ENCODE measurements at places on chromosomes 7 and 10. TPM values are rescaled to one million over a fixed set of nuclear protein-coding genes. Genes with fewer than 3 reads are reported as not detected.

- no peak overlapping the region for H3K27ac ChIP-seq
- H3K27me3 ChIP-seq = no peaks in the 10 kb centered on the region
- H3K36me3 ChIP-seq = no peaks in the 10 kb centered on the region
- H3K4me1 ChIP-seq = peaks cover 38% of the 10 kb centered on the region
- no peak overlapping the region for H3K4me3 ChIP-seq
Observed at GRCh38 chr10:7480742-7481367, 70.0 kb upstream of the SFMBT2 start.

DNA sequence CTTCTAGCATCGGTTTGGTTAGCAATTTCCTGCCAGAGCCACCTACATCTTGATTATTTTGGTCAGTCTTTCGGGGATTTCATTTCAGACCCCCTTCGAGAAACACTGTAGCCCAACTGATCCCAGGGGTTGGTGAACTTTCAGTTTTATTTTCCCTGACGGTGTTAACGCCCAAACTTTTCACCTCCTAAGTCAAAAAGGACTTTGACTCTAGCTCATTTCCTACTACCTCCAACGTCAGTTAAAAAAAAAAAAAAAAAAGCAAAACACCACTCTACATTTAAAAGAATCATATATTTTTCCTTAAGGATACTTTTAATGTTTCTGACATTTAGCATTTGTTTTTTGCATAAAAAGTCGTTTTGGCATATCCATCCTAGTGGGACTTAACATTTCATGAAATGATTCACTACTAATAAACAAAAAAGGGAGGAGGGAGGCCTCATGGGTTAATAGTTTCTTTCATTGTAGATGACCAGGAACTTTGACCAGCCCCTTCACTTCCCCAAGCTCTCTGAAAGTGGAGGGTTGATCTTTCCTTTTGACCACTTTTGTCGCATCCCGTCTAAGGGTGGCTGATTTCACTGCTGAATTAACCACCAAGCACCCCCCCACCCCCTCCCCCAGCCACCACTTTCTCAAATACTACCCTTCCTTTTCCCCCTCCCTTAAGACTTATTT, 764 bp upstream of the TCF7L2 start:
- peaks cover 16% of the 10 kb centered on the region for H3K36me3 ChIP-seq
- H3K4me1 ChIP-seq = peaks cover 50% of the 10 kb centered on the region
- DNase-seq = no peak
- H3K4me3 ChIP-seq = peak overlapping the region; percentile 54
- no peaks in the 10 kb centered on the region for H3K27me3 ChIP-seq

FXYD4 gene
- total RNA-seq = not detected

GRCh38 chr10:121683816-121684215, 85.6 kb upstream of the FGFR2 start:
- no peak for DNase-seq
- no peak overlapping the region for H3K4me3 ChIP-seq
- no peaks in the 10 kb centered on the region for H3K27me3 ChIP-seq
- peaks cover 23% of the 10 kb centered on the region for H3K4me1 ChIP-seq
- no peak overlapping the region for H3K27ac ChIP-seq

DNA sequence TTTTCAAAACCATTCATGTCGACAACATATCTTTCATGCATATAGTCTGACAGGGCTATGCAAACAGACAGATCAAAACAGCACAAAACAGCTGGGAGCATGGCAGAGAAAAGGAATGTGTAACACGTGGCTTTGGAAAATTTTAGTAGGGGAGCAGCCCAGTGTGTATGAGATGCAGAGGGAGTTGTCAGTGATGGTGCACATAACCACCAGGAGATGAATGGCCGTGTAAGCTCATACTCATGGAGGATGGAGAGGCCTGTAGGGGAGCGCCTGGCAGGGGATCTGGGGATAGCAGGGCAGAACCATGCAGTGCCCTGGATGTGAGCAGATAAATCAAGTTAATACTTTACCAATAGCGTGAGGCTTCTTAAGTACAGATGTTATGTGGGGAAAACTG, 45.7 kb downstream of the RHOBTB1 start:
- H3K36me3 ChIP-seq = no peaks in the 10 kb centered on the region
- H3K4me1 ChIP-seq = no peaks in the 10 kb centered on the region
- no peaks in the 10 kb centered on the region for H3K27me3 ChIP-seq
- no peak overlapping the region for H3K27ac ChIP-seq

DNA sequence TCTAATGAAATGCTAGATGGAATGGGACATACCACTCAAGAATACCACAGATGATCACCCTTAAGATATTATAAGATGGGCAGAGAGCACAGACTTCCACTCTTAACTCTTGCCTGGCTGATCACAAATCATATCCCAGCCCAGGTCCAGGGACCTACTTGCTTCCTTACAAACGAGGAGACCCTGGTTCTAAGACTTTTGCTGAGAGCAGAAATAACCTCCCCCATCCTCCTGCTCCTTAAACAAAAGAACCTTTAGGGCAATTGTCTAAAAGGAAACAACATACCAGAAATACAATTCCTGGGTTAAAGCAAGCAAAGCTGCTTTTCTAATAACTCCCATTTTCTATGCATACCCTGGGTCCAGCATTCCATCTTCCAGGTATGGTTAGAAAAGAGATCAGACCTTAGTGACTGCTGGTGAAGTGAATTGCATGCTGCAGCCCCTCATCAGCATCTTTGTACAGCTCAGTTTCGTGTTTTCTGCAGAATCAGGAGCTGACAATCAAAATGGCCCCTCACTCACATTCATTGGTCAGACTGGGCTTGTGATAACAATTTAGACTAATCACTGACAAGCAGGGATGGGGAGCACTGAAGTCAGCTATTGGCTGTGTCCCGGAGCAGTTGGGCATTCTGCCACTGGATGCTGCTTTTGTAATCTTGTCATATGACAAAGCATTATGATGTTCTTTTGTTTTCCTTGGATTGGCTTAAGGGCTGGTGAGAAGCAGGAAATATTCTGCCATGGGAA, 14.6 kb downstream of the IFIT3 start:
- H3K4me3 ChIP-seq = no peak overlapping the region
- H3K27ac ChIP-seq = no peak overlapping the region
- peaks cover 5% of the 10 kb centered on the region for H3K36me3 ChIP-seq
- no peaks in the 10 kb centered on the region for H3K27me3 ChIP-seq
- peaks cover 44% of the 10 kb centered on the region for H3K4me1 ChIP-seq

UCN3 gene
- not detected for total RNA-seq

DNA sequence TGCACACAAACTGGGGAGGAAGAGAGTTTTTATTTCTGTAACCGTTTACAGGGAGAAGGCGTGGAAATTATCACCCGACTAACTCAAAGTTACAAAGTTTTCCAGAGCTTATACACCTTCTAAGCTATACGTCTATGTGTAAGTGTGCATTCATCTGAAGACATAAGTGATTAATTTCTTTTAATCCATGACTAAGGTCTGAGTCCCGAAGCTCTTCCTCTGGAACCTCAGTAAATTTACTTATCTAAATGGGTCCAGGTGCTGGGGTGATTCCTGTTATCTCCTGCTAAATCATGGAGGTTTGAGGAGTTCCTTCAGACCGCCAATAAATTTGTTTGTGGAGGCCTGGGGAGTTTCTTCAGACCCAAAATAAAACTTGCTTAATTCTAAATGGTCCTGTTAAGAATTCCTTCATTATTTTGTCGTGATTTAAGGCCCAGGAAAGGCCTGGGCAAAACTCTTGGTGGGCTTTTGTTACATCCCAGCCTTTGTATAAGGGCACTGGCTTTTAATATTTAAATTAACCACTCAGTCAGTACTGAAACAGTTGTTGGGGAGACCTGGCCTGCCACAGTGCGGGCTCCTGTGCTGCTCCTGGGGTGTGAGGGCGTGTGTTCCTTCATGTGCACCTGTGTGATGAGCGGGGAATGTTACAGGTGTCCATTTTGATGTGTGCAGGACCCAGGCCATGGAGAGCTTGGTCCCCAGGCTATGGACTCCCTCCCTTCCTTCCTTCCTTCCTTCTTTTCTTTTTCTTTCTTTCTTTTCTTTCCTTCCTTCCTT, 5.8 kb upstream of the METTL27 start:
- H3K27me3 ChIP-seq = no peaks in the 10 kb centered on the region
- peaks cover 2% of the 10 kb centered on the region for H3K36me3 ChIP-seq
- DNase-seq = no peak

GRCh38 chr7:55569797-55570196, 2.5 kb downstream of the VOPP1 start:
- peaks cover 14% of the 10 kb centered on the region for H3K27me3 ChIP-seq
- H3K27ac ChIP-seq = 0 out of 2 replicates have a peak overlapping the region, but pooled peaks have one; percentile 63
- H3K4me3 ChIP-seq = peak overlapping the region; percentile 91
- H3K36me3 ChIP-seq = no peaks in the 10 kb centered on the region

- H3K36me3 ChIP-seq = peaks cover 8% of the 10 kb centered on the region
- no peaks in the 10 kb centered on the region for H3K27me3 ChIP-seq
- no peak overlapping the region for H3K4me3 ChIP-seq
- DNase-seq = no peak
- no peak overlapping the region for H3K27ac ChIP-seq
Observed at GRCh38 chr7:145169908-145170307, 334.1 kb upstream of the TPK1 start.

DNA sequence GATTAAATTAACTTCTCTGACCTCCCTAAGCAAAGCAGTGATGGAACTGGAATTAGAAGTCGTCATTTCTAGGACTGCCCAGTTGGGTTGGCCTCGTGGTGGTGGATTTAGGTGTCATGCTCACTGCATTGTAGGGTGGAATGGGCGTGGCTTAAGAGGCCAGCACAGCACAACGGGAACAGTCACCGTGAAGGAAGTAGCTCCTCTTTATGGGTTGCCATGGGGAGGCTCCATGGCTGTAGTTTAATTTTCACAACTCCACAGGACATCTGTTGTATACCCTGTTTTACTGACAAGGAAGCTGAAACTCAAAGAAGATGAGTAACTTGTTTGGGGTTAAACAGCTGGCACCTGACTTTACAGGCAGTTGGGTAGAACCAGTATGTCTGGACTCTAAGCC, 208.3 kb downstream of the CELF2 start:
- no peaks in the 10 kb centered on the region for H3K27me3 ChIP-seq
- no peak for DNase-seq
- H3K4me1 ChIP-seq = peaks cover 33% of the 10 kb centered on the region
- no peak overlapping the region for H3K27ac ChIP-seq
- no peak overlapping the region for H3K4me3 ChIP-seq

SVIL gene
- 27.1 TPM for total RNA-seq

DNA sequence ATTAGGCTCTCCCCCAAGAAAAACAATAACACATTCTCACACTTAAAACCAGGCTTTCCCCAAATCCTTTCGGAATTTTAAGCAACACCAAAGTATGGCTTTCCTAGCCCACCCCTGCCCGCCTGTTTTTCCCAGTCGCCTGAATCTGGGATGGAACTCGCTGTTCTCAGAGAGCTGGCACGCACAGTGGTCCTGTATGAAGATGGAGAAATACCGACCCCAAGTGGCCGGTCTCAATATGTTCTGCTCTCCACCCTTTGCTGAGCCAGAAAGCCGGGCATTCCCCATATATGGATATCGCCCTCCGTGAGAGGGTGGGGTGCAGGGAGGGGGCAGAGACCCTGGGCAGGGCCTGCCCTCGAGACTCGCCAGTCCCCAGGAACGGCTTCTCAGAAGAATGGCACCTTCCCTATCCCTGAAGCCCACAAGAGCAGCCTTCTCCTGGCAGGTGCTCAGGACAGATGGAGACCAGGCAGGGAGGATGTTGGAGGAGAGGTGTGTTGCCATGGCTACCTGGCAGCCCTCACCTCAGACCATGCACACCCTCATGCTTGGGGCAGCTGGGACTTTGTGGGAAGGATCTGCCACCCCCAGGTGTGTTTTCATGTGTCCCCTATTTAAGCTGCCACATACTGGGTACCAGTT, 3.4 kb downstream of the TACR2 start:
- H3K4me3 ChIP-seq = 0 out of 2 replicates have a peak overlapping the region, but pooled peaks have one; percentile 20
- peaks cover 4% of the 10 kb centered on the region for H3K4me1 ChIP-seq
- no peaks in the 10 kb centered on the region for H3K36me3 ChIP-seq

- no peaks in the 10 kb centered on the region for H3K36me3 ChIP-seq
- no peaks in the 10 kb centered on the region for H3K27me3 ChIP-seq
- H3K4me1 ChIP-seq = peaks cover 37% of the 10 kb centered on the region
- no peak overlapping the region for H3K27ac ChIP-seq
- no peak overlapping the region for H3K4me3 ChIP-seq
Observed at GRCh38 chr7:117135553-117135891, 182.2 kb downstream of the ST7 start.

DNA sequence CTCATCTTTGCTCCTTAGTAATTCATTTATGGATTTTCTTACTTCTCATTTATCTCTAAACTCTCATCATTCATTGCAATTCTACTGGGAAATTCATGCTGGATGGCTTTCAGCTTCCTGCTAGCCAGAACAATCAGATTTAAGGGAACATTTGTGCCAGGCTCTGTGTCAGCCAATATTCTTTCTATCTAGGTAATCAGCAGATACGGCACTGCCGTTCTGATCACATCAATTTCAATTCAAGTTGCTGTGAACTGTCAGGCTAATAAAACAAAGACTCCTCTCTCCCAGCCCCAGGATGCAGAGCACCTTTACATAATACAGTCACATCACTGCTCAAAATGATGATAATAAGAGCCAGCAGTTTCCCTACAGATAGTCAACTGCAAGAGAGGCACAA, 468.3 kb downstream of the SORCS1 start:
- H3K4me3 ChIP-seq = no peak overlapping the region
- H3K4me1 ChIP-seq = peaks cover 5% of the 10 kb centered on the region
- no peaks in the 10 kb centered on the region for H3K36me3 ChIP-seq
- no peak for DNase-seq
- H3K27ac ChIP-seq = no peak overlapping the region

DNA sequence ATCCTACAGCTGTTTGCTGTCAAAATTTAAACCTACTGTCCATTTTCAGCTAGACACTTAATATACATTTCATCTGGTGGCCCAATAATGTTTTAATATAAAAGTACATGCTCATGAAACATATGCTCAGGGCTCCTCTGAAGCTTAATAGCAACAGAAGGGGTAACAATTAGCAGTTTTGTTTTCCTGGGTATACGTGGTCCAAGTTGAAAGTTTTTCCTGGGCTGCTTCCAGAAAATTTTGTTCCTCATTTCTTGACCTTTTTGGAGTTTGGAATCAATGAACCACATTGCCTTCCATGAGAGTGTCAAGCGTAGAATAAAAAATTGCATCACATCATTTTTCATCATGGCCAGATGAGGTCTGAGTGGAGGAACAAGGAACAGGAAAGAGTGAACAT, 537.3 kb upstream of the MGMT start:
- H3K4me3 ChIP-seq = no peak overlapping the region
- H3K27ac ChIP-seq = no peak overlapping the region
- no peaks in the 10 kb centered on the region for H3K36me3 ChIP-seq
- peaks cover 3% of the 10 kb centered on the region for H3K4me1 ChIP-seq
- H3K27me3 ChIP-seq = no peaks in the 10 kb centered on the region

GRCh38 chr10:133315847-133316246, 7.1 kb downstream of the ZNF511 start:
- H3K27ac ChIP-seq = no peak overlapping the region
- H3K4me1 ChIP-seq = 0 out of 2 replicates have a peak, but pooled peaks cover 3% of the 10 kb centered on the region
- no peak for DNase-seq
- peaks cover 17% of the 10 kb centered on the region for H3K36me3 ChIP-seq
- peaks cover 20% of the 10 kb centered on the region for H3K27me3 ChIP-seq

GHRHR gene
- 4.0 TPM for total RNA-seq

MYPN gene
- 0.05 TPM for total RNA-seq
